ENCODE measurements at places on chromosomes 2 and 18.
A peak's percentile ranks its signal among the peaks of the same experiment; 100 is the strongest.

DNA sequence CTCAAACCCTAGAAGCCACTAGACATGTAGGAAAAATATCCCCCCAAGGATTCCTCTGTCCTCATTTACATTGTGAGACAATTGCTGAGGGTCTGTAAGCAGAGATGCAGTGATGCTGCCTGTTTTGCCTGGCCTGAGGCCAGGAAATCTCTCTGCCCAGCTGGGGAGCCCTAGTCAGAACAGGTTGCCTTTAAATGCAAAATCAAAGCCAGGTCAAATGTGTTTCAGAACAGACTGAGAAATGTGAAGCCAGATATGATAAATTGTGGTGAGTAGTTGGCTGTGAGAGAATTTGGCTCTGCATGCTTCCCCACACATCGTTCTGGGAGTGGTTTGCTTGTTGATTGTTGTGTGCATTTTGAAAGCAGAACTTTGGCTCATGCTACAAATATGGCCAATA is 38.4 kb upstream of the NXPH2 start:
- DNase-seq: no peak

- DNase-seq: no peak
These were observed 686.3 kb upstream of the SETBP1 start for GRCh38 chr18:43994381-43994780.

- no peak for DNase-seq
These were observed 3.9 kb upstream of the ID2 start for GRCh38 chr2:8677646-8678592.

- no peak for DNase-seq
These were observed 101.8 kb upstream of the FZD5 start for GRCh38 chr2:207871506-207871905.

GRCh38 chr2:233199870-233200269 is 51.6 kb upstream of the ATG16L1 start:
- DNase-seq: no peak

DNA sequence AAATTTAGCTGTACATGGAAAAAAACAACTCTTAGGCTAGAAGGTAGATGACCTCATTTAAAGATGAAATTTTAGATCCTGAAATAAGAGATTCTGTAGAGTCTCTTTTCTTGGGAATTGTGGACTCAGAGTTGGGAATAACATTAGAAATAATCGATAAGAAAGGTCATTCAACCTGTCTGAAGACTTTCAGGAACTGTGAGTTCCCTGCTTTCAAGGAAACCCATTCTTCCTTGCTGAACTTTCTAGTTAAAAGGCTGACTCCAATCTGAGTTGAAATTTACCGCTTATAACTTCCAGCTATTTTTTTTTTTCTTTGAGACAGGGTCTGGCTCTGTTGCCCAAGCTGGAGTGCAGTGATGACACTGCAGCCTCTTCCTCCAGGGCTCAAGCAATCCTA is 16.8 kb upstream of the SMAD7 start:
- DNase-seq: no peak

- DNase-seq: no peak
These were observed 127.1 kb upstream of the CHAC2 start for GRCh38 chr2:53640466-53640865.

DNA sequence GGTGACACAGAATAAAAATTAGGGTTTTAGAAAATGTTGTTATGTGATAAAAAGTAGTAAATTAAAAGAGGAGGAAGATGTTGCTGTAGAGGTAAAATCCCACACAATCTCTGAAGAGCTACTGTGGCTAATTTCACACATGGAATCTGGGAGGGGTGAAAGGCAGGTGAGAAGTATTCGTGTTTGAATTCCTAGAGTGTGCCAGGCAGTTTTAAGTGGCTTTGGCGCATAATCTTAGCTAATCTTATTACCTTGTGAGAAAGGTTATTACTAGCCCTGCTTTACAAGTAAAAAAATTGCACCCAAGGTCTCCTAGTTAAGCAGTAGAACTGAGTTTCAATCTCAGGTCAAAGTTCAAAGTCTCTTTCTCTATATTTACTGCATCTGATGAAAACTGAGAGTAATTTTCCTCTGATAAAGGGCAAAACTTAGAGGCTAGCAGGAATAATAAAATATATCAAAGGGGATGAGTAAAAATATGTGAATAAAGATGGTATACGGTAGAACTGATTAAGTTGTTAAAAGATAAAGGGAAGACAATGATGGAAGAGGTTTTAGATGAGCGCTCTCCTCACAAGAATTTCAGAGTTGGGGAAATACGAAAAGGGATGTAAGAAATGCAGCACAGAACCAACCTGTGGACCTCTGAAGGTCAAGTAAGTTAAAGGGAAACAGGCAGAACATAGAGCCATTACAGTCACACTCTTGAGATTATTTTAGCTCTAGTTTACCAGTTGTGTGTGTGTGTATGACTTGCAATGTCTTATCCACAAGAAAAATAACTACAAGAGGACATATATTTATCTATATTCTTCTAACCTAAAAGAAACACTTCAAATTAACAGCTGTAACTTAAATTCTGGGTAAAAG is 34.8 kb downstream of the GAREM1 start:
- no peak for DNase-seq

DNA sequence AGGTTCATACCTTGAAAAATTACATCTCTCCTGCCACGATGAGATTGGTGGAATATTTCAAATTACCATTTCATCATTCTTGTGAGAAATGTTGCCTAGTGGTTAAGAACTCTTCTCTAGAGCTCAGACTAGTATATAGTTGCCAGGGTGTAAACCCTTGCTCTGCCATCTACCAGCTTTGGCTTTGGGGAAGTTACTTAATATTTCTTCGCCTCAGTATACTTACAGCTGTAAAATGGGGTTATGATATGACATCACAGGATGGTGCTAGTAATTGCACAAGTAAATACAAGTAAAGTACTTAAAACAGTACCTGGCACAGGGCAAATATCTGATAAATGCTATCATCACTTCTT is 1.5 kb downstream of the SPOPL start:
- DNase-seq: no peak

GRCh38 chr2:40292291-40292690 is 159.6 kb downstream of the SLC8A1 start:
- DNase-seq: no peak

- no peak for DNase-seq
These were observed 156.2 kb upstream of the NETO1 start for GRCh38 chr18:73023975-73024374.

GRCh38 chr2:234289834-234290590 is 206.9 kb downstream of the ARL4C start:
- peak; percentile 49 for DNase-seq

DNA sequence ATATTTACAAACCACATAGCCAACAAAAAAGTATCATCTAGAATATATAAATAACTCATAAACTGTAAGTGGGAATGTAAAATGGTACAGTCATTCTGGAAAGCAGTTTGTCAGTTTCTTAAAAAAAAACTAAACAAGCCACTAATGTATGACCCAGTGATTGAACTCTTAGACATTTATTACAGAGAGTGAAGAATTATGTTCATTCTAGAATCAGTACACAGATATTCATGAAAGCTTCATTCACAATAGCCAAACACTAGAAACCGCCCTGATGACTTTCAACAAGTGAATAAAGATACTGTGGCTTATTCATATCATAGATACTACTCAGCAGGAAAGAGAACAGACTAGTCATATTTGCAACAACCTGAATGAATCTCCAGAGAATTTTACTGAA is 1541.5 kb downstream of the LRP1B start:
- DNase-seq: no peak

GRCh38 chr18:44126598-44126997 is 554.1 kb upstream of the SETBP1 start:
- DNase-seq: no peak

- DNase-seq: peak; percentile 88
These were observed 10.4 kb upstream of the KCNE4 start for GRCh38 chr2:223041527-223042109.

DNA sequence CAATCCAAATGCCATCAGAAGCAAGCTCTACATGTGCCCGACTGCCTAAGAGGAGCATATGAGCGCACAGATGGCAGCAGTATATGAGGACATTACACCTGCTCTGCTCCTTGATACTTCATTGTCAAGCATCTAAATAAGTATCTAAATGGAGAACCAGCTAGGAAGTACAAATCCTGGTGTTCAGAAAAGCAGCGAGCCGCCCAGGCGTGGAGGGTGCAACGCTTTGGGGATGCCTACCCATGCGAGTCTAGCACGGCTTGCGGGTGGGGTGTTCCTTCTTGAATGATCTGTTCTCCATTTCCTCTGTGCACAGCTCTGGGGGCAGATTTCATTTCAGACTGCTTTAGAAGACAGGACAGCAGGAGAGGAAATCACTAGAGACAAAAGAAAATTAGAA is 63.0 kb upstream of the BCL2L11 start:
- DNase-seq: no peak

- no peak for DNase-seq
These were observed 193.5 kb upstream of the EPC2 start for GRCh38 chr2:148451046-148451445.

DNA sequence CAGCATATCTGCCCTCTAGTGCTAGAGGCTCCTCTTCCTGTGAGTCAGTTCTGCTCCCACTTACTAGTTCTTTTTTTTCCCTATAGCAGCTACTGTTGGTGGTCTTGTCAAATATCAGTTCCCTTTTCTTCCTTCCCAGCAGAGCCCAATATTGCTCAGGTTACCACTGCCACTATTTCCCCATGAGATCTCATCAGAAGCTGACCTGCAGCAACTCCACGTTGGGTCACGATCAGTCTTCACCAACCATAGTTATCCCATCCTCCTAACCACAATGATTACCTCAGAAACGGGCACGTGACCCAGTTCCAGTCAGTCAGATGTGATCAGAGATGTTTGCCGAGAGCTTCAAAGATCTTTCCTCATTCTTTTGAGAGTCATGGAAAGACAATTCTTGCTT is 59.7 kb upstream of the CAPN13 start:
- DNase-seq: no peak

DNA sequence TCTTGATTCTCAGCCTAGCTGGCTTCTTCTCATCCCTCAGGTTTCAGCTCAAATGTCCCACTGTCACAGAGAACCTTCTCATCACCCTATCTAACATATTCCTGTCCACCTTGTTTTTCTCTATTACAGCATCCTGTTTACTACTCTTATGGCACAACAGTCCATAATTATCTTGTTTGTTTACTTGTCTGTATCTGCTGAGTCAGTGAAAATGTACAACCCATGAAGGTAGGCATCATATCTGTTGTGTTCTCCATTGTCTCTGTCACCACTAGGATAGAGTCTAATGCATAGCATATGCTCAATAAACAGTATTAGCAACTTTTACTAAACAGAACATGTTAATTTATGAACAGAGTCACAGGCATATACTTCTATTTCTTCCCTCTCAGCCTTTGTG is 261.7 kb downstream of the ETAA1 start:
- no peak for DNase-seq

DNA sequence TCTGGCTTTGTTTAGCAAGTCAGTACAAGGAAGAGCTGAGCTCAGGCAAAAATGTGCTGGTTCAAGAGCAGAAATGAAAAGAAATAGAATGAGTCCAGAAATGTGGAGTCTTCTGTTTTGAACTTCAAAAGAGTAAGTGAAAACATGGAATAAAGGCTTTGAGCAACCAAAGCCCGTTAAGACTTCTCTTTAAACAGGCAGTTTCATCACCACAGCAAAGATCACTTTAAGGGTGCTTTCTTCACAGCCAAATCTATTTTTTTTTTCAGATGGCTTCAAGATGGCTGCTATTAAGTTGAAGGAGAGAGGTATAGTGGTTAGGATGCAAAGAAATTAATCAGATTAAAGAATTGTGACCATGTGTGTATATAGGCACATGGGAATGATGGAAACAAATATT is 2.0 kb upstream of the CHRNA1 start:
- DNase-seq: no peak

GRCh38 chr2:226215902-226216503 is 583.6 kb downstream of the IRS1 start:
- DNase-seq: peak; percentile 35

GRCh38 chr2:121038891-121039616 is 245.9 kb downstream of the TFCP2L1 start:
- DNase-seq: no peak

- DNase-seq: no peak
These were observed 44.5 kb upstream of the C2orf74 start for GRCh38 chr2:61117534-61117933.

GRCh38 chr2:25349397-25349796 is 7.7 kb upstream of the DNMT3A start:
- DNase-seq: no peak

- DNase-seq: no peak
These were observed 54.7 kb upstream of the RNU4ATAC start for GRCh38 chr2:121475811-121476571.

GRCh38 chr2:86015006-86015405 is 90.7 kb downstream of the POLR1A start:
- no peak for DNase-seq

- no peak for DNase-seq
These were observed 476.0 kb downstream of the EIPR1 start for GRCh38 chr2:2901384-2902345.

DNA sequence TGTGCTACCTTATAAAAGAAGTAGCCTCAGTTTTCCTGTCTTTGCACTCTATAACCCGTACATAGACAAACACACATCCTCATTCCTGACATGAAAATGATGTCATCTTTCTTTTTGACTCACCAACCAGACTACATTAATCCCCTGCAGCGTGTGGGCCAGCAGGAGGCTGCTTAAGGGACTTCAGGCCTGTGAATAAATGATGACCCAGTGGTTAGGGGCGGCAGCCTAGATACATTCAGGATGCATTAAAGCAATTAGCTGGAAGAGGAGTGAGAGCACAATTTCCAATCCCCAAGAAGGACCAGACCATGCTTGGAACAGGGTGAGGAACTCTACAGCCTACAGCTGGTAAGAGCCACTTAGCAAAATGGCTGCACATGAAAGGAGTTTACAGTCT is 57.3 kb upstream of the KLF7 start:
- peak; percentile 21 for DNase-seq

- DNase-seq: no peak
These were observed 35.6 kb upstream of the APCDD1 start for GRCh38 chr18:10418836-10419235.

DNA sequence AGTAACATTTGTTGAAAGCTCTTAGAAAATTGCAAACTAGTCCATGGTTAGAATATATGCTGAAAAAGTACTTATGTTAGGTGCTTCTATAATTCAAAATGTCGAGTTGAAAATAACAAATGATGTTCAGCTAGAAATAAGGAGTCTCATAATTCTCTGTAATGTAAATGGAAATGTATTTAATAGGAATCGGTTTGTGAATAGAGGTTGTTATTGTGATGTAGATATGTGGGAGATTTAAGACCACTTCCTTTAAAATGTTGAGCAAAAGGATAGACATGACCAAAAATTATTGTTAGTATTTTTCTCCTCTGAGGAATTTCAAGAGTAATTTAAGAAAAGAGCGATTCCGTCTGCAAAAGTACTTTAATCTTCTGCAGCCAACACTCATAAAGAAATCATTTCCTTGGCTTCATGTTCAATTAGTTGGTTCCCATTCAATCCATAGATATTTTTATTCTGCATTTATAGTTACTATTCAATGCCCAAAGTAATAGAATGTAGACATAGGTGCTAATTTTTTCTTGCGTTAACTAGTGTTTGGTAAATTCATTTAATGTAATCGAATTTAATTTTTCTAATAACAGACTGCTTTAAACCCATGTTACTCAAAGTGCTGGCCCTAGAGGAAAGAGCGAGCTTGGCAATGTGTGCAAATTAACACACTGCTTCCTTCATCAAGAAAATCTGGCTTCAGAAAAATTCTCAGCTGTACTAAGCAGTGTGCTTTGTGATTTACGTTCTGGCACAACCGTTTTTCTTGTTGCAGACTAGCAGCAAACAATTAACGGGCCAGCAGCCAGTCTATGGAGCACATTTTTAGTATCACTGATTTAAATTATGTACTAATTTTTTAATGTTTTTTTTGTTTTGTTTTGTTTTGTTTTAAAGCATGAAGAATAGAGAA is 32.2 kb downstream of the FN1 start:
- DNase-seq: no peak

Measured in fibroblast of the conjunctiva (primary cell).